Pancreas (tissue), 10 donors: ENCODE measurements at places on chromosomes 6 and 20. TPM values are rescaled to one million over a fixed set of nuclear protein-coding genes. Genes with fewer than 3 reads are reported as not detected.

GRCh38 chr6:20688710-20689500 is 154.6 kb downstream of the CDKAL1 start:
- no peaks in the 10 kb centered on the region for H3K4me1 ChIP-seq
- no peaks in the 10 kb centered on the region for H3K36me3 ChIP-seq
- no peak overlapping the region for H3K27ac ChIP-seq

GRCh38 chr6:85041376-85041775 is 277.0 kb upstream of the TBX18 start:
- H3K4me1 ChIP-seq, result no peaks in the 10 kb centered on the region
- no peaks in the 10 kb centered on the region for H3K36me3 ChIP-seq
- no peak overlapping the region for H3K27ac ChIP-seq
- no peaks in the 10 kb centered on the region for H3K27me3 ChIP-seq
- H3K4me3 ChIP-seq, result no peak overlapping the region

GRCh38 chr6:129320892-129321291 is 389.1 kb downstream of the ARHGAP18 start:
- H3K27ac ChIP-seq, result no peak overlapping the region
- no peaks in the 10 kb centered on the region for H3K36me3 ChIP-seq
- H3K4me3 ChIP-seq, result no peak overlapping the region
- DNase-seq, result no peak
- H3K27me3 ChIP-seq, result no peaks in the 10 kb centered on the region

GRCh38 chr6:137700751-137701477 is 166.1 kb upstream of the TNFAIP3 start:
- no peak overlapping the region for H3K4me3 ChIP-seq
- no peaks in the 10 kb centered on the region for H3K36me3 ChIP-seq
- H3K27ac ChIP-seq, result peak overlapping the region; percentile 30
- no peaks in the 10 kb centered on the region for H3K27me3 ChIP-seq
- H3K4me1 ChIP-seq, result peaks cover 22% of the 10 kb centered on the region

The BANF2 gene
- polyA plus RNA-seq, result 1.3 TPM
